AG10803 (cell line): ENCODE measurements at places on chromosomes 16 and 17.
A peak's percentile ranks its signal among the peaks of the same experiment; 100 is the strongest.

- no peak for DNase-seq
Measured at GRCh38 chr17:49090878-49091594, 41.5 kb upstream of the B4GALNT2 start.

DNA sequence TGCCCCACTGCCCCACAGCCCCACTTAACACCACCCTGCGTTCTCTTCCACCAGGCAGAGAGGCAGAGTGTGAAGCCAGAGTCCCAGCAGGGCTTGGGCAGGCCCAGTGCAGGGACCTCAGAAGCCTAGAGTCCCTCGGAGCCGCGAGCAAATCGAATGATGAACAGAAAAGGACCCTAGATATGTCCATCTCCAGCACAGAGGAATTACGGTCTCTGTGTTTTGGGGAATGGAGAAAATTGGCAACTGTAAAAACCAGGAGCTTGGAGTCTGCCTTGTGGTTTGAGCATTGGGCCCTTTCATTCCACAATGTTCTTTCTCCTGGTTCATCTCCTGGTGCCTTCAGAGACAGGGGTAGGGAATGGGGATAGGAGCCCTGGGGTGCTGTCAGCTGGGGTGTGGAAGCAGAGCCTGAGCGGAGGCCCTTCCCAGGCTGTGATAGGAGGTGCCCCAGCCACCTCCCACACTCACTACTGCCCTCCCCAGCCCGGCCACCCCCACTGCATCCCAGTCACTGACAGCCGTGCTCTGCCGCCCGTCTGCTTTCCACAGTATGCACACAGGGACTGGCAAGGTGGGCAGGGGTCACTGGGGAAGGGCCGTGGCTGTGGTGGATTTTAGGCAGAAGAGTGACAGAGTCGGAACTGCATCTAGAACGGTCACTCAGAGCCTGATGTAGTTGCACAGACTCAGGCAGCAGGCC, 26.7 kb downstream of the TBX4 start:
- DNase-seq = no peak

DNA sequence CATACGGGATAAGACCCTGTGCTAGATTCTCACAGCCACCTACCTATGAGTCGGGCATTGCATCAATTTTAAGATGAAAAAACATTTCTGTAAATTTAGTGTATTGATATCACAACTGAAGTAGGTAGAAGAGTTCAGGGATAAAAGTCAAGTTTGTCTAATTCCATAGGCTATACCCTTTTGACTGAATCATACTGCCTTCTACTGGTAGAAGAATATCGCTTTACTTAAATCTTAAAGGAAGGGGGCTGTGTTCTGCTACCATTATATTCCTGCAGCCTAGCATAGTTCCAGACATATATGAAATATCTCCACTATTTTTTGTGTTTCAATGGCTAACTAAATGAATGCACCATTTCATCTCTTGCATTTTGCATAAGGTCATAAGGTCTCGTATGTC, 1128.6 kb downstream of the CDH8 start:
- peak; percentile 3 for DNase-seq

GRCh38 chr17:57549468-57549867, 195.6 kb downstream of the CCDC182 start:
- no peak for DNase-seq

DNA sequence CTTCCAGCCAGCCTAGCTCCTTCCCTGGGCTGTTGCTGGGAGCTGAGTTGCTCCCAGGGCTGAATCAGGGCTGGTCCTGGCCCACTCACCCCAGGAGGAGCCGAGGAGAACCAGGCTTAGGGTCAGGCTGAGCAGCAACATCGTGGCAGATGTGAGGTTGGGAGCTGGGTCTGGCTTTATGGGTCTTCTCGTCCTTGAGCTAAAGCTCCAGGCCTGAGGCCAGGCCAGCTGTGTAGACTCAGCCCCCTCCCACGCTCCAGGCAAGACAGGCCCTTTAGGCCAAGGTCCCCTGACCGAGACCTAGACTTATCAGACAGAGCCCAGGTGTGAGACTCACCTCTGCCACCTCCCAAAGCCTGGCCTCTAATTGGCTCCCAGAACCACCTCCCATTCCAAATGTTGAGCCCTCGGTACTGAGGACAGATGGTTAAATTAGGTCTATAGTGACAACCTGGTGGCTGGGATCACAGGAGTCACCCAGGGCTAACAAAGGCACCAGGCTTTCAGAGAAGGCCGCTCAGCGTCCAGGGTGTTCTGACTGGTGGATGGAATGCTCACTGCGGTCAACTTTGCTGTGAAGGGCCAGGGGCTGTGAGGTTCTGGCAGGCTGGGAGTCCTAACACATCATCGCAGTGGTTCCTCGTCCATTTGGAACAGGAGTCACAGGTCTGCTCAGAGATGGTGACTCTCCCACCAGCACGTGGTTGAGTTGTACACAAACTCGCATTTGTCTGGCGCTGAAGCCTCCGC, at the start of gene CTRL:
TSS of gene CTRL (minus strand) at position 151 of the 750 bp plus-strand sequence. CDS start at position 141, 10 bp downstream.
- DNase-seq = no peak

DNA sequence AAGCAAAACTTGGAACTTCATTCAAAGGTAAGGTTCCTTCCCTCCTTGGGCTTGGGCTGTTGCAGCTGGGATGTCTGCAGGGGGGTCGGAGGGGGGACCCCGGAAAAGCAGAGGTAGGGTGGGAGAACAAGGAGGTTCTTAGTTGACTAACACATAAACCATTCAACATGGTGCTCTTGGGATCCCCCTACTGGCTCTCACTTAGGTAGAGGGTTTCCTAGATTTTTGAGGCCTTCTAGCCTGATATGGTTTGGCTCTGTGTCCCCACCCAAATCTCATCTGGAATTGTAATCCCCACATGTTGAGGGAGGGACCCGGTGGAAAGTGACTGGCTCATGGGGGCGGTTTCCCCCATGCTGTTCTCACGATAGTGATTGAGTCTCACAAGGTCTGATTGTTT, 93.9 kb downstream of the RGS9 start:
- no peak for DNase-seq

GRCh38 chr16:4381072-4381934, 9.7 kb downstream of the VASN start:
- no peak for DNase-seq

DNA sequence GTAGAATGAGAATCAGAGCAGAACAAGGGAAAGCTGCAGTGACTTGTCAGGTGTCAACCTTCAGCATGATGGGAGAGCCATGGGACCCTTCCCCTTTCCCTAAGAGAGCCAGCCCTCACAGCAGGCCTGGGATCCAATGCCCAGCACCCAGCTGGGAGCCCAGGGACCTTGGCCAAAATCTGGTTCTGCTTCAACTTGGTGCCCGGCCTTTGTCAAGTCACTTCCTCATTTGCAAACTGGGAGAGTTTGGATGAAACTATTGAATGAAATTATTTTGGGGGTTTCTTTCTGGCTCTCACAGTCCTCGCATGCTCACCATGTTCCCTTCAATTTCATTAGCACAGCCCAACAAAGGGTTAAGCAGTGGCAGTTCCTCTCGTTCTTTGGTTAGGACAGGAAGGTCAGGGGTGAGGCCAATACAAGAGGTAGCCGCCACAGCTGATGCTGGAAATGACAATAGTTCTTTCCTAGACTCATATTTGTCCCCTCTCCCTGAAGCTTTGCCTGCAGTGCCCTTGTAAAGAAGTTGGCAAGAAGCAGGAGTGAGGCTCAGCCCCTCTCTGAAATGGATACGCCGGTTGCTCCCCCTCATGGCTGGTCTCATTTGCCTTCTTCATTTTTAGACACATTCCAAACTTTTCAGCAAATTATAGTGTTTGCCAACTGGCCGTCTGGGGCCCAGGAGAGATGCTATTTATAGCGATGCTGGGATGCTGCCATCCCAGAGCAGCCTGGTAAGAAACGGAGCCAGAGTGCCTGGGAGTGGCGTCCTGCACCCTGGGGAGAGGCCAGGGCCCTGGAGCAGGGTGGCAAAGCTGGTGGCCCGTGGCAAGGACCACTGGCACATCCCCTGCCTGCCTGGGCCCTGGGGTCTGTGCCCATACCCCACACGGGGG, 34.5 kb upstream of the MEOX1 start:
- peak; percentile 79 for DNase-seq

DNA sequence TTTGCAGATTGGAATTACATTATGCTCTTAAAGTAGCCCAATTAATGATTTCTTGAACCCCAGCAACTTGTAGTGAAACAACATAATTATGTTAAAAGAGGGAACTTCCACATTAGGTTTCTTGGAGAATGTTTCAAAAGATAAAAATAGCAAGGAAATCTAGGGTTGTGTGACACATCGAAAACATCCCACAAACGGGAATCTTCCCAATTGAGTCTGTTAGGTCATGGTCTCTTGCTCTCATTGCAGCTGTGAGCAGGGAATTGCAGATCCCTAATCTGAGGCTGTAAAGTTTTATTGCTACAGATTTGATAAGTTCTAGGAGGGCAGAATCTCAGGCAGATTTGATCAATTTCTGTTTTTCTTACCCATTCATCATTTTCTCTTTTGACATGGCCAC, 6.7 kb upstream of the LPO start:
- peak; percentile 64 for DNase-seq

DNA sequence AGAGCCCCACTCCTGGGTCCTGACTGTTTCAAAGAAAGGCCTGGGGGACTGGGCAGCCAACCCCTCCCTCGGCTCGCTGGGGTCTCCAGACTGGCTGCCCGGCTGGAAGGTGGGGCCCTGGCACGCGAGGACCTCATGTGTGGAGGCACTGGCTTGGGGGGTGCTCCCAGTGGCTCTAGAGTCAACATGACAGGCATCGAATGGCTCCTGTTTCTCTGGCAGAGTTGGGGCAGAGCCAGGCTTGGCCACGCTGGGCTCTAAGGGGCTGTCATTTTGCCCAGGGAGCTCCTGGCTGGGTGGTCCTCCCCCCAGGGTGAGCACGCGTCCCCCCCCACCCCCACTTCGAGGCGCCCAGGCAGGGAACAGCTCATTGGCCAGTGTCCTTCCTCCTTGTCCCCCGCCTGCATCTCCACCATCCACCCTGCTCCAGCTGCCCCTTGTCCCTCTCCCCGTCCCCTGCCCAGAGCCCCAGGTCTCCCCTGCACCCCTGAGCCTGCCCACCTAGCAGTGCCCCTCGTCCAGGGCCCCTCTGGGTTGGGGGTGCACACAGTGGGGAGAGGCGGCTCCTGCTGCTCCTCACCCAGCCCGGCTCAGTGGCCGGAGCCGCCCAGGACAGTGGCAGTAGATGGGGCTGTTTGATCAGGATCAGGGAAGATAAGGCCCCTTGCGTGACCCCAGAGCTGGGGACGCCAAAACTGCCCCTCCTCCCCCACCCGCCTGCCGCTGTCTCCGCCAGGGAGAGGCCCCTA, 2.7 kb downstream of the GCGR start:
- DNase-seq = no peak

DNA sequence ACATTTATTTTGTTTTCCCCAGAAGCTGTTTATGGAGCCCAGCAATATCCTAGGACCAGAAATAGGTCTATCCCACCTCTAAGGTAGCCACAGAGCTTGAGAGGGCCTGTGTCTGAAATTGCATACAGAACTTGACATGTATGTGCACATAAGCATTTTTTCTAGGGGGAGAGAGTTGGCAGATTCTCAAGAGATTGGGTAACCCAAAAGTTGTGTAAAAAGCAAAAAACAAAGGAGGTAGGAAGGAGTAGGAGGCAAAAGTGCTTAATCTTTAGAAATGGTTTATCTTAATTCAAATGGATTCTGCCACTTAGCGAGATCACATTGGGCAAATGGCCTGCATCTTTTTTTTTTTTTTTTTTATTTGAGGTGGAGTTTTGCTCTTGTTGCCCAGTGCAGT, 3.5 kb downstream of the PLK1 start:
- peak; percentile 53 for DNase-seq

DNA sequence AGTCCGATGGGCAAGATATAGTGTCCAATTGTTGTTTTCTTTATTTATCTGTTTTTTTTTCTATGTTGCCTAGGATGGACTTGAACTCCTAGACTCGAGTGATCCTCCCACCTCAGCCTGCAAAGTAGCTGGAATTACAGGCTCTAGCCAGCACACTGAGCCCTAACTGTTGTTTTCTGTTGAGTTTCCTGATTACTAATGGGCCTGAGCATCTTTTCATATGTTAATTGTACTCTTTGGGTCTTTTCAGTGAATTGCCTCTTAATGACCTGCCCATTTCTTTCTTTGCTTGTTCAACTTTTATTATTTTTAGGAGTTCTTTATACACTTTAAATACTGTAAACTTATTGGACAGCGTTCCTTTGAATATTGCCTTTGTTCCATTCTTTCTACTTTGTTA, 213.0 kb downstream of the HS3ST3B1 start:
- no peak for DNase-seq

- DNase-seq = no peak
Measured at GRCh38 chr17:36128411-36128978, 24.9 kb downstream of the CCL4 start.

GRCh38 chr16:85350973-85351372, 238.7 kb upstream of the CIBAR2 start:
- DNase-seq = peak; percentile 97

GRCh38 chr17:27414271-27414670, 42.0 kb upstream of the KSR1 start:
- DNase-seq = no peak

DNA sequence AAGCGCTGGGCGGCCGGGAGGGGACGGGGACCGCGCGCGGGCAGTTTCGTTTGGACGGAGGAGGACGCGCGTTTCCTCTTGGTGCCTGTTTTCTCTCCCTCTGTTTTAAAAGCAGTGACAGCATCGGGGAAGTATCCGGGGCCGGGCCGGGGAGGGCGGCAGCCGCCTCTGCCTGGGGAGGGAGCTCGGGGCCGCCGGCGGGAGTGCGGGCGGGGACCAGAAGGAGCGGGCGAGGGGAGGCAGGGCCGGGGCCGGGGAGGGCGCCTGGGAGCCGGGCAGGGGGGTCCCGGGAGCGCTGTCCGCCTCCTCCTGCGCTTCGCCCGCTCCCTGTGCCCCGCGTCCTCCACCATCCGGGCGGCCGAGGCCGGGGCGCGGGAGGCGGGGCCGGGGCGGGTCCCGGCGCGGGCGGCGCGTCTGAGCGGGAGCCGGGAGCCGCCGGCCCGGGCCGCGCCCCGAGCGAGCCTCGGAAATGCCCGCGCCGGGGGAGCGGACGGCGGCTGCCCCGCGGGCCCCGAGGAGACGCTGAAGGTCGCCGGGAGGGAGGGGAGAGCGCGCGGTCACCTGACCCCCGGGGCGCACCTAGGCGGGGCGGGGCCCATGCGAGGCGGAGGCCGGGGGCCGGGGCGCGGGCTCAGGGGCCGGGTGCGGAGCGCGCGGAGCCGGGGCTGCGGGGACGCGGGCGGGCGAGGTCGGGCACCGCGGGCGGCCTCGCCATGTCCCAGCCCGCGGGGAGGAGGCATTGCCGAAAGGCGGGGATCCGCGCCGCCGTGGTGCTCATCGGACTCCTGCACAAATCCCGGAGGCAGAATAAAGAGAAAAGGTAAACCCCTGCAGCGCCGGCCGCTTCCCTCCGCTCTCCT, 57.3 kb downstream of the RAP1GAP2 start:
- DNase-seq = peak; percentile 33
